ENCODE measurements at places on chromosomes 6 and 20.

DNA sequence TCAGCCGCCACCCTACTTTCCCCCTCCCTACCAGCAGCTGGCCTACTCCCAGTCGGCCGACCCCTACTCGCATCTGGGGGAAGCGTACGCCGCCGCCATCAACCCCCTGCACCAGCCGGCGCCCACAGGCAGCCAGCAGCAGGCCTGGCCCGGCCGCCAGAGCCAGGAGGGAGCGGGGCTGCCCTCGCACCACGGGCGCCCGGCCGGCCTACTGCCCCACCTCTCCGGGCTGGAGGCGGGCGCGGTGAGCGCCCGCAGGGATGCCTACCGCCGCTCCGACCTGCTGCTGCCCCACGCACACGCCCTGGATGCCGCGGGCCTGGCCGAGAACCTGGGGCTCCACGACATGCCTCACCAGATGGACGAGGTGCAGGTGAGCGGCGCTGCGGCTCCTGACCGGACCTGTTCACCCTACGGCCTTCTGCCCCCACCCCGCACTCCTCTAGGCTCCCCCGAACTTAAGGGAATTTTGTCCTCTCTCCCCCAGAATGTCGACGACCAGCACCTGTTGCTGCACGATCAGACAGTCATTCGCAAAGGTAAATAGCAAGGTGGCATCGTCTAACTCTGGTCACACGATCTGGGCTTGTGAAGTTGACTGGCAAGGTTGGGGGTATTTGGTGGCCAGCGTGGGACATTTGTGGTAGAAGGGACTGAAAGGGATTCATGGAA is 2.3 kb downstream of the TFAP2C start:
- no peak for DNase-seq

DNA sequence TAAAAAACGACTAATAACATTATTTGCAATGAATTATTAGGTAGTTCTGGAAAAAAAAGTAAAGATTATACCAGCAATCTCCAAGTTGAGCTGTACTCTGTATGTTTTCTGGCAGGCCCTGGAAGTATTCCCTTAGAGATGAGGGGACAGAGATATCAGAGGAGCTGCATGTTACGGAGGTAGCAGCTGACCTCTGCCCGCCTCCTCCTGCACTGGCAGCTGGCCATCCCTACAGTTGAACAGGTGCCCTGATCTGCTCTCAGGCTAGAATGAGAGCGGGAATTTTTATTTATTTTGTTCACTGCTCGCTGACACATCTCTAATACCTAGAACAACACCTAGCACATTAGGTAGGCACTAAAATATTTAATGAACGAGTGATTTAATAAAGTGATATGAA is 23.1 kb downstream of the FBXL4 start:
- DNase-seq = no peak

- no peak for DNase-seq
These were observed 9.9 kb downstream of the SERAC1 start for GRCh38 chr6:158158123-158158522.

- no peak for DNase-seq
These were observed 49.0 kb downstream of the COL19A1 start for GRCh38 chr6:69915346-69915745.

DNA sequence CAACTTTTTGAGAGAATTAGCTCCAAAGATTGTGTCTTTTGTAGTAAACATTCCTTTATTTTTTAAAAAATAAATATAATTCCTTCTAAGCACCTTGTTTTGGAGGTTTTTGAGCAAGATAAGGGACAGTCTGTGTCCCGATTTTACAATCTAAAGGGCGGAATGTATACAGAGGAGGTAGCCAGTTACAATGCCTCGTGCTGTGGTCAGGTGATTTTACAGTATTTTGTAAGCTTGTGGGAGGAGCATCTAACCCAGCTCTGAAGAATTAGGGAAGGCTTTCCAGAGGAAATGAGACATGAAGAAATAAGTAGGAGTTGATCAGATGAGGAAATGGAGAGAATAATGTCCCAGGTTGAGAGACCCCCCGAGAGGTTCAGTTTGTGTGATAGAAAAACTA is 1.3 kb downstream of the HINT3 start:
- DNase-seq = no peak

All from stimulated activated CD4-positive, alpha-beta T cell treated with anti-CD3 and anti-CD28 coated beads, Interleukin-1b, Interleukin-23, amount 100 ng/mL, for 1 hour (primary cell).